ENCODE measurements at places on chromosomes 11 and 22.

GRCh38 chr11:87924125-87924524, 251.1 kb downstream of the RAB38 start:
- DNase-seq: no peak

DNA sequence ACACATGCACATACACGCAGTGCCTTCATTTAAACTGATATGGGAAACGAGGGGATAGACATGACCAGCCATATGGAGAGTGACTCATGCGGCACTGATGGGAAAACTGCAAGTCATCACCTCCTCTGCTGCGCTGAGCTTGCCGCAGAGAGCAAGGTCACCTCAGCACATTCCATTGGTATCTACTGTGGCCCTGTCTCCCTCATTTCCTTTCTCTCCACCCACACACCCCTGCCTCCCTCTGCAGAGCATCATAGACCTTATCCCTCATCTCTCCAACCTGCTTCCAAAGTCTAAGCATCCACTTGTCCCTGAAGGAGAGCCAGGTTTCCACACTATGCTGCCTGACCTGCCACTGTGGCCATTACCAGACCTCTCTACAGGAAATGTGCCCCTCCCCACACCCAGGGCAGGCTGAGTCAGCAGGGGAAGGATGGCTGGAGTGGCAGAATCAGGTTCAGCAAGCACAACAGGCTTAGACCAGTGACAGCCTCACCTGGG, 116.9 kb upstream of the SNX19 start:
- DNase-seq: peak; percentile 68

DNA sequence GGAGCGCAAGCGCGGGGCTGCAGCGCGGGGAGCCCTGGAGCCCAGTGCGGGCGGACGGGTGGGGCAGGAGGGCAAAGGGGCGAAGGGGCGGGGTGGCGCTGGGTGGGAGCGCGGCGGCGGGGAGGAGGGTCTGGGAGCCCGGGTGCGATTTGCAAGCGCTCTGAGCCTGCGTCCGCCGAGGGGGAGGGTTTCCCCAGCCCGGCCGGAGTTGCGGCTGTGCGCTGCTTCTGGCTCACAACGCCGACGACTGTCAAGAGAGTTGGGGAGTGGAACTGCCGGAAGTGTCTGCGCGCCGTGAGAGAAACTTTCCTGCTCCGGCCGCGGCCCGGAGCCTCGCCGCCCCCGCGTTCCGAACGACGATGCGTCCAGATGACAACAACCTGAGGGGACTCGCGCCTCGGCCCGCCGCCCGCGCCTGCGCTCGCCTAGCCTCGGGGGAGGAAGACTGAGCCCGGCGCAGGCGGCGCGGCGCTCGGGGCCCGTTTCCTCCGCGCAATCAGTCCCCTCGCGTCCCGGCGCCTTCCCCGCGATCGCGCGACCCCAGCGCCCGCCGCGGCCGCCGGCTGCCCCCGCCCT, at the start of gene ARHGAP42:
TSS of gene ARHGAP42 (plus strand) at position 235 of the 576 bp plus-strand sequence. CDS start 391 bp downstream, outside the sequence.
- DNase-seq: peak; percentile 41

- no peak for DNase-seq
Observed at GRCh38 chr22:35842519-35842913, 124.8 kb downstream of the APOL5 start.

DNA sequence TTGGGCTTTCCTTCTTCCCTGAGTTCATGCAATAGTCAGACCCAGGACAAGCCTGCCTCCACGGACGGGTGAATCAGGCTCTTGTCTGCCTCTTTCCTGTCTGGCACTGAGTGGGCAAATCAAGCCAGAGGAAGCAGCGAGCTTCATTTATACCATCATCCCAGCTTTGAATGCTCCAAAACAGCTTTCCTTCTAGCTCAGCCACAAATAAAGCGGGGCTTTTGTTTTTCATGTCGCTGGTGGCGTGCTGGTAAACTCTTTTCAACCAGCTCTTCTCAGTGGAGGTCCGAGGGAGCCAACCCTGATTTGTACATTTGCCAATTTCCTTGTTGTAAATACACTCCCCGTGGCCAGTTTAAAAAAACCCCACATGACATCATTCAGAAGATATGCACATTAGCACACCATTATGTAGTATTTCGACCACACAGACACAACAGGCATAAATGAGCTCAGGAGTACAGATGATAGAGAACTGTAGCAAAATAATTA, 8.6 kb downstream of the C11orf91 start:
- DNase-seq: peak; percentile 75

- no peak for DNase-seq
Observed at GRCh38 chr22:41661088-41661487, 27.6 kb downstream of the SNU13 start.

DNA sequence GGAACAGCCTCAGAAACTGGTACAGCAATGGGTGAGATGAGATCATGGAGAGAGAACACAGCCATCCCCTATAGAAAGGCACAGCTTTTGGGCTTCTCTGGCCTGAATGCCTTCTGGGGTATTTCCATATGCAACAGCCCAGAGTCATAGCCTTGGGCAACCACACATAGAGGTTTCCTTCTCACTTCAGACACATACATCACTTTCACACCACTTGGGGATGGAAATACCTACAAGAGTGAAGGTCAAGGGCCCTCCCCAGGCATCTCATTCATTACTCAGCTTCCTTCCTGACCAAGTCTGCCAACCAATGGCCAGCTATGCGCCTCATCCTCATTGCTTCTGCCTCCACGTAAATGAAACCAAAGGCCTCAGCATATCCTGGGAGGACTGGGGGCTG, 17.7 kb upstream of the OLFML1 start:
- no peak for DNase-seq

DNA sequence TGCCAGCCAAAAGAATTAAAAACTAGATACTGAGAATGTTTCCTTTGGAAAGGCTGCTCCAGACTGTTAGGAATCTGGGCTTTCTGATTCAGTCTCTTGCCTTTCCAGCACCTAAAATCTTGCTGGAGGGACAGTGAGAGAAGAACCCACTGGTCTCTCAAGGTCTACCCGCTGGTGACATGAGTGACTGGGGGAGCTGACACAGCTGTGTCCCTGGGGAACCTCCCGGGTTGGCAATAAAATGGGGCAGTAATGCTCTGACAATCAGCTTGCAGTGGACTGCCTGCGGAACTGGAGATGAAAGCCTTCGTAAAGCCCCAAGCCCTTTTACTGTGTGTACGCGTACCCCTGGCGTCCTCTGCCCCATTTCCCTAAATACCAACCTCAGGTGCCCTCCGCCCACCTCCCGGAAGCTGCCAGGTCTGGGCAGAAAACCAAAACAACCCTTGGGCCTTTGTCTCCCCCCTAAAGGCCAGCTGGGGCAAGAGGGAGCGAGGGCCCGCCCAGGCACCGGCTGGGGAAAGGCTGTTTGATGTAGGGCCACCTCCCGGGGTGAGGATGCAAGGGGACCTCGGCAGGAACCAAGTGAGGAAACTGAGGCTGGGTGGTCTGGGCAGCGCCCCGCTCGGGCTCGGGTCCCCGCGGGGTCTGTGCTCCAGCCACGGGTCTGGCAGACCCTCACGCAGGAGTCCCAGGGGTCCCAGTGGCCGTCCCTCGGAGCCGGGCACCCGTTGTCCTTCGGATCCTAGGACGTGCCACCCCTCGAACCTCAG, 741 bp downstream of the CARS1 start:
- no peak for DNase-seq

DNA sequence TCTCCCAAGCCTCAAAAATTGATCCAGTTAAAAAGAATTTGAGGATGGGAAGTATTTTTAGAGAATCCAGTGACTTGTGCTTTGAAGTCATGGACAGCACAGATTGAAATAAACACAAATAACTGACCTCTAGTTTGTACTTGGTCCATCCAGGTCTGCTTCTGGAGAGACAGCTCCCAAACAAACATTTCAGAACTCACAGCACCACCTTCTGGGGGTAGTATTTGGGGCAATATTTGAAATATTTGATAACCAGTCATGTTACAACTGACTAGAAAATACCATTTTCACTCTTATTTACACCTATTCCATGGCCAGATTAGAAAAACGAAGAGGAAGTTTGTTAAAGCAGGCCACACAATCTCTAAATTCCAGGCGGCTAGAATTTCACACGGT, 56.2 kb downstream of the CTSC start:
- no peak for DNase-seq

DNA sequence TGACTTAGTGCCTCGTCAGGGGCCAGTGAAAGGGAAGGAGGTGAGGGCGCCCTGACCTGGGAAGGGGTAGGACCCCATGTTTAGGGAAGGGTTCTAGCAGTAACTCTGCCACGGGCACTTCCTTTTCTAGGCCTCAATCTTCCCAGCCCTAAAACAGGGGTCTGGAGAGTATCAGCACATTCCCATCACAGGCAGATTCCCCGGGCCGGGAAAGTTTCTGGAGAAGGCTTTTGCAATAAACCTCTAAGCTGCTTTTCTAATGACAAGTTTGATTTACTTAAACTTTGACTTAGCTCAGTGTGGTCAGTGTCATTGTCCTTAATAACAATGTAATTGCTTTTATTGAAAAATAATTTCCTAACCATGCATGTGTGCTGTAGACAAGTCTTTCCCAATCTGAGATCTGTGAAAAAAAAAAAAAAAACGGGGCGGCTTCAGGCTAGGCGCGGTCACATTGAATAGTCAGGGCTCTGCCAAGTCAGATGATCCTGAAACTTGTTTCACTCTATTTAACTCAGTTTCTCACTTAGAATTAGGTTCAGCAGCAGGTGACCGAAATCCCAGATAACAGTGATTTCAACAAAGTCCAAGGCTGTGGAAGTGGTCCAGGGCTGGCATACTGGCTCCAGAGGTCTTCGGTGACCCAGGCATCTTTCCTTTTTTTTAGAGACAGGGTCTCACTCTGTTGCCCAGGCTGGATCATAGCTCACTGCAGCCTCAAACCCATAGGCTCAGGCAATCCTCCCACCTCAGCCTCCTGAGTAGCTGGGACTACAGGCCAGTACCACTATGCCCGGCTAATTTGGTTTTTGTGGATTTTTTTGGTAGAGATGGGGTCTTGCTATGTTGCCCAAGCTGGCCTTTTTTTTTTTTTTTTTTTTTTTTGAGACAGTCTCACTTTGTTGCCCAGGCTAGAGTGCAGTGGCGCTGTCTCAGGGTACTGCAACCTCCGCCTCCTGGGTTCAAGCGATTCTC, 19.5 kb upstream of the TAB1 start:
- DNase-seq: no peak

GRCh38 chr11:59534676-59535075, 23.3 kb downstream of the OR4D9 start:
- no peak for DNase-seq

DNA sequence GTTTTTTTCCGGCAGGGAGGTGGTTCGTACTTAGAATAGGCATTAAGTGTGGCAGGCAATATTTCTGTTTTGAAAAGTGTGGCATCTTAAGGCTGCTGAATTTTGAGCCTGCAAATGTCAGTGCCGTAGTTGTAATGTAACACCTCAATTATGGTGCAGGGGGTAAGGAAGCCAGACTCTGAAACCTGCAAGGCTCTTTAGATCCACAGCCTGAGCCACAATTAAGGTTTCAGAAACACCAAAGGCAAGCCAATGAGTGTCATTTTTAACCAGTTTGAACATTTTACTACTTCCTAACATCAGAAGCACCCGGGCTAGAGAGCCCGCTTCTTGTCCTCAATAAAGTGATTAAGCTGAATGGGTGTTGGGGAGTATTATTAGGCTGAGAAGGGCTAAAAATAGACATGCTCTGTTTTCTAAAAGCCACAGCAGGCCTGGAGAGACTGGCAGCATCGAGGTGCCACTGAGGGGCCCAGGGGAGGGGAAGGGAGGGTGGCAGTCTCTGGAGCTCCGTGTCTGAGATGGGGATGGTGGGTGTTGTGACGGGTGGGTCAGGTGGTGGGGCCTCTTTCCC, 113.4 kb downstream of the ZBTB16 start:
- no peak for DNase-seq

- DNase-seq: no peak
Observed at GRCh38 chr11:68829581-68829980, 12.1 kb downstream of the CPT1A start.

DNA sequence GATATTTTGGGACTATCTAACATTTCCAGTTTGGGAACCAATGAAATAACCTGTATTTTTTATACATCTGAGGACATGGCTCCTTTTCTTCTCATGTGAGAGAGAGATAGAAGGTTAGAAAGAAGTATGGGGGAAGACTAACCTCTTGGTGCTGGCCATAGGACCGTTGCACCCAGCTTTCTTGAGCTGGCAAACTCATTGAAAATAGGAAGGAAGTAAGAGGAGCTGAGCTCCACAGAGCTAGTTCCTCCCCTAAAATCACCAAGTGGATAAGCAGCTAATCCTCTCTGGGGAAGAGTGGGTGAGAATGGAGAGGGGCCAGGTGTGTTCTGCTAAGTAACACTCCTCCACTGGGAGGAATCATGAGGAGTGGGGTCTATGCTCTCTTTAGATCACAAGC, 387.4 kb upstream of the CADM1 start:
- no peak for DNase-seq

GRCh38 chr11:36281850-36282249, 7.4 kb downstream of the COMMD9 start:
- no peak for DNase-seq

DNA sequence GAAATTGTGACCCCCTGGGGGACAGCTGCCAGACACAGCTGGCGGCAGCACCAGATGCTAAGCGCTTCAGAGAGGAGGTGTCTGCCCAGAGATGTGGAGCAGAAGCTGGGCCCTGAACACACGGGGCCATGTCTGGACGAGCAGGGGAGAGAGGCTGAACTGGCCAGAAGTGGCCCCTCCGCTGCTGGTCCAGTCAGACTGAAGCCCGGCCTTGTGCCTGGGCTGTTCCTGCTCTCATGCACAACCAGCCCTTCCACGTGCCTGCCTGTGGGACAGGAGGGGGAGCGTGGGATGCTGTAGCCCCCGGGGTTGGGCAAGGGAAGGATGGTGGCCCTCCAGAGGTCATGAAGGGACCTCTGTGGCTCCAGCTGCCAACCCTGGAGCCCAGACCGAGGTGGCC, 1.8 kb downstream of the ADM2 start:
- no peak for DNase-seq

DNA sequence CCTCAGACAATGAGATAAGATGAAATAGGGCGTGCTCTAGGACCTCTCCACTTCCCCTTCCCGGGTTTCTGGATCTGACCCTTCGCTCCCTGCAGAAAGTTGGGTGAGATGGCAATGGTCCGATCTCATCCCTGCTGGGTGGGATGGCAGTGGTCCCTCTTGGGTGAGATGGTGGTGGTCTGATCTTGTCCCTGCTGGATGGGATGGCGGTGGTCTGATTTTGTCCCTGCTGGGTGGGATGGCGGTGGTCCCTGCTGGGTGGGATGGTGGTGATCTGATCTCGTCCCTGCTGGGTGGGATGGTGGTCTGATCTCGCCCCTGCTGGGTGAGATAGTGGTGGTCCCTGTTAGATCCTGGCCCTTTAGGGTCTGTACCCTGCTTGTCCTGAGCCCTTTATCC, 21.3 kb downstream of the ST14 start:
- no peak for DNase-seq
